ENCODE measurements at places on chromosomes 13 and 19.

DNA sequence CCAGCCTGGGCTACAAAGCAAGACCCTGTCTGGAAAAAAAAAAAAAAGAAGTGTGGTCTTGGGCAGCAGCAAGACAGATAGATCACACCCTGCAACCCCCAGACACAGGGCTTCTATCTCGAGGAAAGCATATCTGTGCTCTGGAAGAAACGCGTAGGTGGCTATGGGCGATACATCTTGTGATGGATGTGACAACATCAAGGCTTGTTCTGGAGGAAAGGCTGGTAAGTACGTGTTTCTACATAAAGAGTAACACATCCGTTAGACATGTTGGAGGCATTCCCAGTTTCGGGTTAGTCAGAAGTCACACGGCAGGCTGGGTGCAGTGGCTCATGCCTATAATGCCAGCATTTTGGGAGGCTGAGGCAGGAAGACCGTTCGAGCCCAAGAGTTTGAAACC, 6.6 kb upstream of the DHDH start:
- DNase-seq = no peak

DNA sequence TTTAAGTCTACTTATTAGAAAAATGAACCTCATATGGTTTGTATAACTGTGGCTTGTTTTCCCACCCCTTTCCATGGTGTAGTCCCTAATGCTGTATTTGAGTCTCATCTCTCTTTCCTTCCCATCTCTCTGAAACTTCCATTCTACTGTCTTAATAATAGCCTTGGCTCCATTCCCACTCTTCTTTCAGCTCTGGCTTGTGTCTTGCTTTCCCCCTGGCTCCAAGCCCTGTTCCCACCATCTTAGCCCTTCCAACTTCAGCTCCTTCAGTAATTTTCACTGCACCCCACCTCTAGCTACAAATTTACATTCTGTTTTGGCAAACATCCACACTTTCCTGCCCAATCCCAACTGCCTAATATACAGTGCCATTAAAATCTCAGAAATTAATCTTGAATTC, 137.5 kb downstream of the SLITRK6 start:
- DNase-seq = no peak

GRCh38 chr19:15371786-15372380, 7.7 kb downstream of the AKAP8 start:
- DNase-seq = no peak

DNA sequence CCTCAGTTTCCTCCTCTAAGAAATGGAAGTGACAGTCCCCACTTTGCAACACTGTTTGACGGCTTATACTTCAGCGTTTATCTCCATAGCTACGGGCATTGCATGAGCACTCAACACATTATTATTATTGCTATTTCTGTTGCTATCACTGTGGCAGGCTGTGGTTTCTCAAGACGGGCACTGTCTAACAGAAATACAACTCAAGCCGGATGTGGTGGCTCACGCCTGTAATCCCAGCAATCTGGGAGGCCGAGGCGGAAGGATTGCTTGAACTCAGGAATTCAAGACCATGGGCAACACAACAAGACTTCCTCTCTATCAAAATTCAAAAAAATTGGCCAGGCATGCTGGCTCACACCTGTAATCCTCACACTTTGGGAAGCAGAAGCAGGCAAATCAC, 4.9 kb upstream of the ZSWIM4 start:
- DNase-seq = no peak

DNA sequence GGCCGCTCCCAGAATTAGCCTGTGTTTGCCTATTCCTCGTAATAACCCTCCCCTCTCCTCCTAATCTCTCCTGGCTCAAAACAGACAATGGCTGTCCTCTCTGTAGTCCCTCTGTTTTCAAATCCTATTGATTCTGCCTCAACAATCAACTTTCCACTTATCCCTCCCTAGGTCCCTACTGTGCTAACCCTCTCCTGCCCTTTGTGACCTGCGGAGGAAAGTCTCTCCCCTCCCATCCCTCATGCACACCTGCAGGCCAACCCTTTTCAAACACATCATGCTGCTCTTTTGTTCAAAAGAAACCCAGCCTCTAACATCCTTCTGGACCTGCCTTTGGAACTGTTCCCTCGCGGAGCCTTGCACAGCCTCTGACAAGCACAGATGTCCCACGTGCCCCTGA, 37.3 kb downstream of the CILP2 start:
- no peak for DNase-seq

DNA sequence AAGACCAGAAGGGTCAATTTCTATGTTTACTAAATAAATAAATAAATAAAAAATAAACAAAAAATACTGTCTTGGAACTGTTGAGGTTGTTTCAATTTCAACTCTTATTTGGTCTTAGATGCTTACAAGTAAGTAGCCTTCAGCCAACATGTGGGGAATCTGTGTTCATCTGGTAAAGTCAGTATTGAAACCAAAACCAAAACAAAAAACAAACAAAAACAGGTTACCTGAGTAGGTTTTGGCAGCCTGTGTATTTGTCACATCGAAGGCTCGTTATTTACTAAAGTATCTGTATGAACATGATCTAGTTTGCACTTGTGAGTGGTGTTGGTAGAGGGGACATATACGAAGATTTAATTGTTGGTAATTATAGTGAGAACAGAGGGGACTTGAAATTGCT, 471.5 kb downstream of the SLITRK5 start:
- no peak for DNase-seq
